RKO (cell line): ENCODE measurements at places on chromosomes 13 and 19.

GRCh38 chr19:15669440-15669839, 3.4 kb upstream of the CYP4F12 start:
- no peak for DNase-seq

DNA sequence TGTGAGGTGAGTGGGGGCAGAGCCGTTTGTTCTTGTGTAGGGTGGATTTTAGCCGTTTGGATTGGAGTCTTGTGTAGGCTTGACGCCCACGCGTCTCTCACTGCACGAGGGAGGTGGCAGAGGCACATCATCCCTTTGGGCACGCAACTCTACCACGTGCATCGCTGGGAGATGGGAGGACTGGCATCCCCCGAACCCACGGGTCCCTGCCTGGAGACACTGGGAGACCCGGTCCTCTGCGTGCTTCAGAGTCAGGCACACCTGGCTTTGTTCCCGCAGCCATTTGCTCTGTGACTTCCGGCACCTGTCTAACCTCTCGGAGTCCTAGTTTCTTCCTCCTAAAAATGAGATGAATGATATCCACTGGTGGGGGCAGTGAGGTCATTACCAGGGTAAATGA, 6.4 kb downstream of the ARHGEF7 start:
- no peak for DNase-seq

GRCh38 chr13:26971990-26972887, 199.4 kb downstream of the USP12 start:
- peak; percentile 28 for DNase-seq

- no peak for DNase-seq
Measured at GRCh38 chr13:43089912-43090498, 66.6 kb downstream of the DNAJC15 start.

DNA sequence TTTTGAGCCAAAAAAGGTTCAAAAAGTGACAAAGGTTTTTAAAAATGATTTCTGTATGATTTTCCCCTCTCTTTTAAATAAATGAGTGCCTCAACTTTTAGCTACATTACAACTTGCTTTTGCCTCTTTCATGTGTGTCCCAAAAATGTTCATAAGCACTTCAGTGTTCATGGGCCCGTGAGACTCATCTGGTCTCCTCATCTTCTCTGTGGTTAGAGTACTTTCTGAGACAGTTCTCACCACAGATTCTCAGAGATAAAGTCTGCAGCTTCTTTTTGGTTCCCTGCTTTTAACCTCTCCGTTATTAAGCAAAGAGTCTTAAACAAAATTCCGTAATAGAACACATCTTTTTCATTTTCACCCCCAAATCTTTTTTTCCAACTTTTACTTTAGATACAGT, 156.9 kb downstream of the DLEU7 start:
- DNase-seq = no peak

DNA sequence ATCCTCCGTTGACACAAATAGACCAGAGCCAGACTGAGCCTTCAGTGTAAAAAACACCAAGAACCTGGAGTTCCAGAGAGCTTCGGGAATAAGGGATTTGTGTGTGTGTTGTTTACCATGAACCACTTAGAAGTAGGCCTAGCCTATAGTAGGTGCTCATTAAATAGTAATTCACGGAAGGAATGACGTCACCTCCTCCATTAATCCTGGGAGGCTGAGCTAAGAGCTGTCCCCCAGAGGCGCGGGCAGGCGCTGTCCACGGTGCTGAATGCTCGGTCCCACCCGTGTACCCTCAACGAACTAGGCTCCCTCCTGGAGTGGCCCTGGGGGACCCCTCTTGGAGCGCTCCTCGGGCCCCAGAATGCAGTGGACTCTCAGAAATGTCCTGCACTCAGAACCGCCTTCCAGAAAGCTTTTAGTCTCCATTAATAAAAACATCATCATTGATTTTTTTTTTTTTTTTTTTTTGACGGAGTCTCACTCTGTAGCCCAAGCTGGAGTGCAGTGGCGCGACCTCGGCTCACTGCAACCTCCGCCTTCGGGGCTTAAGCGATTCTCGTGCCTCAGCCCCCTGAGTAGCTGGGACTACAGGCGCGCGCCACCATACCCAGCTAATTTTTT, 6.5 kb downstream of the UNC13A start:
- DNase-seq = peak; percentile 82

DNA sequence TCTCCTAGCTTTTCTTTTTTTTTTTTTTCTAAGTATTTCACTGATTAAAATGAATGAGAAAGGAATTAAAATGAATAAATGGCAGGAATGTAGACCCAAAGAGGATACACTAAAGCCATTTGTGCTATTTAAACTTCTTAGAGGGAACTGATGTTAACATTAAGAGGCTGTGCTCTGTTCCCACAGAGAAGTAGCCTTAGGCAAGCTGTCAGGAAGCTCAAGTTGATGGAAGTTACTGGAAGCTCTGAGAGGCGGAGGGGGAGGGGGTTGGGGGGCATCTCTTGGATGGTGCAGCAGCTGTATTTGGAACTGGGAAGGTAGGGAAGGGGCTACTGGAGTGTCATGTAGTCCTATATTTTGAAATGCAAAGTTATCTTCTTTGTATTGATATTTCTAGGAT, 168.2 kb downstream of the DNAJC15 start:
- no peak for DNase-seq

GRCh38 chr13:54241719-54242118, 1213.1 kb downstream of the OLFM4 start:
- DNase-seq = no peak

GRCh38 chr19:49554701-49555181, 25.6 kb downstream of the NOSIP start:
- no peak for DNase-seq

GRCh38 chr13:36430247-36431203, 1.8 kb upstream of the CCNA1 start:
- DNase-seq = no peak

DNA sequence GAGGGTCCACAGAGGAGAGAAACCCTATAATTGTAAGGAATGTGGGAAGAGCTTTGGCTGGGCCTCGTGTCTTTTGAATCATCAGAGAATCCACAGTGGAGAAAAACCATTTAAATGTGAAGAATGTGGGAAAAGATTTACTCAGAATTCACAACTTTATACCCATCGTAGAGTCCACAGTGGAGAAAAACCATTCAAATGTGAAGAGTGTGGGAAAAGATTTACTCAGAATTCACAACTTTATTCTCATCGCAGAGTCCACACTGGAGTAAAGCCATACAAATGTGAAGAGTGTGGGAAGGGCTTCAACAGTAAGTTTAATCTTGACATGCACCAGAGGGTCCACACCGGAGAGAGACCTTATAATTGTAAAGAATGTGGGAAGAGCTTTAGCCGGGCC, 9.4 kb upstream of the ZNF234 start:
- DNase-seq = no peak

DNA sequence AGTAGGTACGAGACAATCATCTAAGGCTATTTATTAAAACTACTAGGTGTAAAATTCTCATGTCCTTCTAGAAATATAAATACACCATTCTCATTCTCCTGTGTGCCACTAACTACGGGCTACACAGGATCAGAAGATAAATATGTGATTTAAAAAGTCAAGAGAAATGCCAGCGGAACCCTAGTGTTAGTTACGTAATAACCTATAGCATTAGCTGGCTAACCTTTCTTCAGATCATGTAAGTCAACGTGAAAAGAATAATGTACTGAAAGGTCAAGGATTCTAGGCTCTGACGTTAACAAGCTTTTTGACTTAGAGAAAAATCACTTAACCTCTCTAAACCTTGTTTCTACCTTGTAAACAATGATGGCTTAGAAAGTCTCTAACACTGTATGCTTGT, 121.8 kb downstream of the RGCC start:
- no peak for DNase-seq

GRCh38 chr19:35265900-35266519, 2.8 kb upstream of the USF2 start:
- DNase-seq = no peak

- DNase-seq = no peak
Measured at GRCh38 chr19:19540064-19540714, 2.1 kb downstream of the CILP2 start.

DNA sequence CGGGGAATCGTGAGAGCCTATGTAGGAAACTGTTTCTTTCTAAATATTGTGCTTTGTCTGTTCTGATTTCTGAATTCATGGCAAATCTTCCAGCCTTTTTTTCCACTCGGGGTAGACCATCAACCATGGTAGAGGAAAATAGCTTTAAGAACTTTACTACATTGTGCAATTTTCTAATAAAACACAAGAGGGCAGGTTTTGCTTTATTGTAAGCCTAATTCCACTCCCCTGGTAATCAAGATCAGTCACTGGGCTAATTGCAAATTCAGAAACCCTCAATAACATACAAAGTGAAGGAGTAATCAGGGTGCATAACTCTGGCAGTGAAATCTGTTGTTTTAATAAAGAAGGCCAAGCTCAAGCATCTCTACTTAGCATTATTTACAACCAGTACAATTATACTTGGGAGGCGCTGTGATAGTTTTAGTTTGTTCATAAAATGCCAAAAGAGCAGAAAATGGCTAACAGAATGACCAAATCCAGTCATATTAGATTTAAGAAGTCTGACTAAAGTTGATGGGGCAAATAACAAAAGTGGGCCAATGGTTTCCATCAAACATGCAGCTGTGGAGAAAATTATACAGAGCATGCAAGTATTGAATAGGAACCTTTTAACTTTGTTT, 43.8 kb downstream of the DCT start:
- DNase-seq = peak; percentile 75

DNA sequence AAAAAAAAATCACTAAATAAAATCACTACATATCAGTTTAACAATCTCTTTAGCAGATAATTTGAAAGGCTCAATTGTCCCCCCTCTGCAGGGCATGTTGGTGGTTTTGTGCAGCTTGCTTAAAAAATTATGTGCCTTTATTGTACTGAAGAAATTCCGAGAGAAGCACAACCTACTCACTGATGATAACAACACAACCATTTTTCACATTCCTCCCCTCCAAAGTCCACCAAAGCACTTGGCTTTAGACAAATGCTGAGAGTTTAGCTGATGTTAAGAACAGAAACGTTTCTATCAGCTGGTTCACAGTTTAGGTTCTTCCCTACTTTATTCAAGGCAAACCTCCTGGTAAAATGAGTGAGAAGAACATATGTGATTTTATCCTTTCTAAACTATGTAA, 923 bp downstream of the DOCK9 start:
- DNase-seq = no peak

DNA sequence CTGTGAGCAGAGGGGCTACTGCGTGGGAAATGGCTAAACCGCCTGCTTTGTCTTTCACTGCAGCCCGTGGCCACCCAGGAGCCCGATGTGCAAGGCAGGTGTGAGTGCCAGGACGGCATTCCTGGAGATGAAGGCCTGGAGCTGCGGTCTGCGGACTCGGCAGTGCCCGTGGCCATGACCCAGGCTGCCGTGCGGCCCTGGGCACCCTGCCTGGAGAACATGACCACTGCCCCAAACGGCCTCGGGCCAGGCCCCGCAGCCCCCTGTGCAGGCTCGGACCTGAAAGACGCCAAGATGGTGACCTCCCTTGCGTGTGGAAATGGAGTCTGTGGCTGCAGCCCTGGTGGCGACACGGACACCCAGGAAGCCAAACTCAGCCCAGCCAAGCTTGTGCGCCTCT, 62.2 kb downstream of the SPATA13 start:
- DNase-seq = no peak

GRCh38 chr19:55907286-55907685, 24.9 kb downstream of the NLRP13 start:
- no peak for DNase-seq

DNA sequence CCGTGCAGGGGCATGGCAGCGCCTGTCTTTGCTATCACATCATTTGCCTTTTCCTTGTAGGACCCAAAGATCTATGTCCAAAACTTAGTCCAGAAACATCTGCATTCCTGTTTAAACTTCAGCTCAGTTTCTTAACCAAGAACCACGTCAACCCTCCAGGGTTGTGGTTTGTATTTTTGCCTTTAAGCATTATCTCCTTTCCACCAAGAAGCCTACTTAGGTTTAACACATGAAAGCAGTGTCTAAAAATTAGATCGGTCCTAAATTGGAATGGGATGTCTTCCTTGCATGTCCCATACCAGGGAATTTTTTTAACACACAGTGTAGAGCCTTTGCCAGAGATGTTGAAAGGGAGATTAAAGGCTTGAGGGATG, 38.8 kb downstream of the DHRS12 start:
- no peak for DNase-seq

GRCh38 chr19:38148337-38148736, 75.7 kb downstream of the DPF1 start:
- DNase-seq = no peak

DNA sequence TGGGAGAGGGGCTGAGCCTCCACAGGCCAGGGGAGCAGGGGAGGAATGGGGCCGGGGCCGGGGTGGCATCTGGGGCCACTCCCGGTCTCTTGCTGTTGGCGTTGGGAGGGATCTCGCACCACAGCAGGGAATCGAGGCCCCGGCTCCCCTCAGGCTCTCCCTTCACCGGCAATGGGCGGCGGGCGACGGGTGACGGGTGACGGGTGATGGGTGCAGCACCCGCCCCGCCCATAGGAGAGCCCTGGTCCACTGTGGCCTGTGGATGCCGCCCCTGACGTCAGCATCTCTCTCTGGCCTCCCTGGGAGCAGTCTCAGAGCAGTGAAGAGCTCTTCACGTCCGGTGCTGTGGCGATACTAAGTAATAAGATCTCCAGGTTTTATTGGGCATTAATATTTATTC, 133.6 kb downstream of the KDM4B start:
- DNase-seq = no peak

DNA sequence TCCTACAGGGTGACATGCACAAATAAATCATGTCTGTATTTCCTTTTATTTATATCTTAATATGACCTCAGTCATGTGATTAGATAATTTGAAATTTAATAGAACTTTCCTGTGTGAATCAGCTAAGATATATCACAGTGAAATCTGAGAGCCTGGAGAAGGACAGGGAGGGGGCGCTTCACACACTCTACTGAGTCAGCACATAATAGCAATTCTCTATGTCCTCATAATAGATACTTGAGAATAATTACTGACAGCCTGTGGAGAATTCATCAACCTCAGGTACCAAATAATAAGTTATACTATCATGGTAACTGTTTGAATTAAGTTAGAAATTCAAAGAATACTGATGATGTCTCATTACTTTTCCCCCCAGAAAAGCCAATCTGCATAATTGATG, 98.0 kb upstream of the SLC10A2 start:
- DNase-seq = no peak

DNA sequence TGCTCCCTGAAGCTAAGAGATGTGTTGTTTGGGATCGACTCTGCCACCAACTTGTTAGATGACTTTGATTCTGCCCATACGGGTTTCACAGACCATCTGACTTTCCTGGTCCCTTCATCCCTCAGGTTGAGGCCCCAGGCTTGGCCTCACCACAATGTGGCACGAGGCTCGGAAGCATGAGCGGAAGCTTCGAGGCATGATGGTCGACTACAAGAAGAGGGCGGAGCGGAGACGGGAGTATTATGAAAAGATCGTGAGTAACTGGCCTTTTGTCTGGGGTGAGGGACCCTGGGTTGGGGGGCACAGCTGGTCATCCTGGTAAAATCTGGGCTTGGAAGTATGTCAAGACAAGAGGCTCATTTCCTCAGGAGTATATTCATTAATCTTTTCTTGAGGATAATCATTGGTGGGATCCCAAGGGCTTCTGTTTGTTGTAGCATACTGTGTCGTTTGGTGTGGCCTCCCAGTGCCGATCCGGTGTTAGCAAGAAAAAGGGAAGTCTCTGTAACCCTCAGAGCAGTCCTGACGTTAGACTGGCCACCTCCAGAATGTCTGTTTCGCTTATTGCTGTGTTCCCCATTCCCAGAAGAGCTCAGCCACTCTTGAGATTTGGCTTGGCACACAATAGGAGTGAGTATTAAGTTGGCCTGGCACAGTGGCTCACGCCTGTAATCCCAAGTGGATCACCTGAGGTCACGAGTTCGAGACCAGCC, 1.4 kb downstream of the CLASRP start:
- DNase-seq = no peak

- no peak for DNase-seq
Measured at GRCh38 chr13:94228763-94229162, 250.7 kb downstream of the DCT start.
